ENCODE measurements at places on chromosomes 5 and 9. TPM values are rescaled to one million over a fixed set of nuclear protein-coding genes. Genes with fewer than 3 reads are reported as not detected.

DNA sequence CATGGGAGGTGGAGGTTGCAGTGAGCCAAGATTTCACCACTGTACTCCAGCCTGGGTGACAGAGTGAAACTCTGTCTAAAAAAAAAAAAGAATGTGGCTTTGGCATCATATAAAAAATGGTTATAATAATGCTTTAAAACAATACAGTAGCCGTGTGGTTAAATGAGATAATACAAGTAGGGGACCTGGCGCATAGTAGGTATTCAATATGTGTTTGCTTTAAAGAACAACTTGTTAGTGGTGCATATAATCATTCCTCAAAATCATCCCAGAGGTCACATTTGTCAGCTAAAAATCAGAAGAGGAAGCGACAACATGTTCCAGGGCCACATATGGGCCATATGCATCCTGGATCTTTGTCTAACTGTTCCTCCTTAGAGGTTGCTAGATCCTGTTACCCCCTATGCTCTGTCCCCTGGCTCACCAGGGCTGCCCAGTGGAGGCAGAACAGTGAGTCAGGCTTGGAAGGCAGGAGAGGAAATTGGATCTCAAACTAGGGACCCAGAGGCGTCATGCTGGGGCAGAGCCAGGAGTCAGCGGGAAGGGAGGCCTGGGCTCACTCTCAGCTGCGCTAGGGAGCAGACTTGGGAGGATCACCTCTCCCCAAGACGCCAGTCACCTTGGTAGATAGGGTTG is 27.7 kb downstream of the LHX6 start:
- DNase-seq, result no peak

The SARDH gene
- 2.7 TPM for total RNA-seq

The GAS1 gene
- total RNA-seq, result 81.6 TPM

DNA sequence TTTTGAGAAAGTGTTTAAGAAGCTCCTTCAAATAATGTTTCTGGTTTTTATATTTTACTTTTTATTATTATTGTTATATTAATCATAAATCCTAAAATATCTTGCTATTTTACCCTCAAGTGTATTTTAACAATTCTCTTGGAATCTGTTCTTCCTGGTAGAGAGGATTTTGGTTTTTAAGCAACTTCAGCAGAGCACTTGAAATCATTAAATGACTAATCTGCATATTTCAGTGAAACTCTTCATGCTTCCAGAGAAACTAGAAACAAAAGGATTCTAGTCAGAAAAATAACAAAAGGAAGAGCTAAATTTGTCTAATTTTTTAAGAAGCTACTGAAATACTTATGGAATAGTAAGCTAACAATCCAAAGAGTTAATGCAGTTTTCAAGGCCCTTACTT is 1057.3 kb downstream of the TLE1 start:
- DNase-seq, result no peak

DNA sequence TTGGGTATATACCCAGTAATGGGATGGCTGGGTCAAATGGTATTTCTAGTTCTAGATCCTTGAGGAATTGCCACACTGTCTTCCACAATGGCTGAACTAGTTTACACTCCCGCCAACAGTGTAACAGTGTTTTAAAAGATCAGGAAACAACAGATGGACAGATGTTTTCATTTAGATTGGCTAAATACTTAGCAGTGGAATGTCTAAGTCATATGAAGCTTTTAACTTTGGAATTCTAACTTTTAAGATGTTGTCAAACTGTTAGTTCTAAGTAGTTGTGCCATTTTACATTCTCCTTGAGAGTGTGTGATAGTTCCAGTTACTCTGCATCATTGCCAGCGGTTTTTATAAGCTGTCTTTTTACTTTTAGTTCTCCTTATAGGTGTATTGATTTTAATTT is 688.8 kb downstream of the SEMA5A start:
- DNase-seq, result no peak

- DNase-seq, result no peak
These were observed at the start of gene GALNT12 for GRCh38 chr9:98807070-98807813. GALNT12 (plus strand) TSS chr9:98807670; CDS start chr9:98807699, 29 bp downstream.

The KIF4B gene
- not detected for total RNA-seq

The SPINK7 gene
- total RNA-seq, result not detected

DNA sequence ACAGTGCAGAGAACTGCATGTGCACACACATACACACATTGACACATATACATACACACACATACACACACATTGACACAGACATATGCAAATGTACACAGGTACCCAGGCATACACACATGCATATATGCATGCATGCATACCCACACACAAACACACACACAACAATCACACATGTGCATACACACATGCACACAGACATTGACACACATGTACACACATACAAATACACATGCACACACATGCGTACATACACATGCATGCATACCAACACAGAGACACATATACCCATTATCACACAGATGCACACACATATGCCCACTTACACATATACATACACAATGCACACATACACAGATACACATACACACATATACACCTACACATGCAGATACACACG is 299.6 kb upstream of the ADCY2 start:
- no peak for DNase-seq

DNA sequence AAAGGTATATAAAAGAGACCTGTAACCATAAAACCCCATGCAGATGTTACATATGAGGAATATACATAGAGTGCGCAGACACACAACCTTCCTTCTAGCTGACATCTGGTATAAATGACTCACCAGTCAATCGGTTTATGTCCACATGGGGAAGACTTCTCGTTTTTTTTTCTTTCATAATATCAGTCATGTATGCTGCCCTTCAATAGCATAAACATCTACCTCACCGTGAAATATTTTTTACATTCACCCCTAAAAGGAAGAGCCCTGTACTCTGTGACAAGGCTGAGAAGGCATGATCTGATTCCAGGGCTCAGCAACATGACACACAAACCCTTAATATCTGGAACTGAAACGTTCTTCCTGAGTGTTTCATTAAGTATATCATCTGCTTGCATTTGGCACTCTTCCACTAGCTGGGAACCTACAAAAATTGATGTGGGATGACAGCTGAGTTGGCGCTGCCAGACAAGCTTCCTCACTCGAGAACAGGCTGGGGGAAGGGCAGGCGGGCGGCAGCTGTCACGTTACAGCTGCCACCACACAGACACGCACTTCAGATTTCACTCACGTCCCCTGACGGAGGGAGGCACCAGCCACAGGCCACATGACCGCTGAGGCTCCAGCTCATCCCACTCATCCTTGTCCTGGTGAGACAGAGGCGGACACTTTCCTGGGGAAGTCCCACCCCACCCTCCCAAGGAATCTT is 74.2 kb downstream of the SHB start:
- peak; percentile 39 for DNase-seq
